NCI-H524 treated with DMSO at 0.1 percent for 48 hours (cell line): ENCODE measurements at places on chromosomes 2 and 18.

- no peak for DNase-seq
Observed at GRCh38 chr2:28633204-28633603, 118.4 kb upstream of the PPP1CB start.

GRCh38 chr2:88042476-88042875, 13.1 kb downstream of the KRCC1 start:
- no peak for DNase-seq

GRCh38 chr2:25608718-25609117, 64.7 kb downstream of the DTNB start:
- no peak for DNase-seq

- no peak for DNase-seq
Observed at GRCh38 chr2:230976671-230977171, 19.2 kb upstream of the SPATA3 start.

DNA sequence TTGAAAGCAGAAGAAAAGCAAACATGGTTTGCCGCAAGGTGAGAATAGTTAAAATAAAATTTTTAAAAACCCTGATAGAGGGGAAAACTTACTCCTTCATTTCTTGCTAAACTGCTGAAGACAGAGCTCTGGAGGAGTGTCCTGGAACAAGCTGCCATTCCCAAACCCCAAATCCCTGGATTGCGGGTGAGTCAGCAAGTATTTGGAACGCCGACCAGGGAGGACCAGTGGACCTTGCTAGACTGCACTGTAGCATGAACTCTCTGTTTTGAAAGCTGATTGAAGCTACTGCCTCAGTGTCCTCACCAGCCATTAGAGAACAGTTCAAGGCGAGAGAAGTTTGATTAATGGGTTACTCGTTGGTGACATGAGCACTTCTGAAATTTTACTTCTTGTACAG, 99.4 kb upstream of the RASGRP3 start:
- DNase-seq = no peak

GRCh38 chr2:85015653-85016360, 44.8 kb downstream of the KCMF1 start:
- no peak for DNase-seq

- DNase-seq = no peak
Observed at GRCh38 chr2:120432976-120433815, 87.3 kb downstream of the INHBB start.

- no peak for DNase-seq
Observed at GRCh38 chr2:64686283-64686956, 32.7 kb upstream of the SERTAD2 start.

GRCh38 chr2:150357770-150358467, 129.5 kb downstream of the RND3 start:
- no peak for DNase-seq

GRCh38 chr2:214781226-214781625, 28.3 kb downstream of the BARD1 start:
- no peak for DNase-seq

DNA sequence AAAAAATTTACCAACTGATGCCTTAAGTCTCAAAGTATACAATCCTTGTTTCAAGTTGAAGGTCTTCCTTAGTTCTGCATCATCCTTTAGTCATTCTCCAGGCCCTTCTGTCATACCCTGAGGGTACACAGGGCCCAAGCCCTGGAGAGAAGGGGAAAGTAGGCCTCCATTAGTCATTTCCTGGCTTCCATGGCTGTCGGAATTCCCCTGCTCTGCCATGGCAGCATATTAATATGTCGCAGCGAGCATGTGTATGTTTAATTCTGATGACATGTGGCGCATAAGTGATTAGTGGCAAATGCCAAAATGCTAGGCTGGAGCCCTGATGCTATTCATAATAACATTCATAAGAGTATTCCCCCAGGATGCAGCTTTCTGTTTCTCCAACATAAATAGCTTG, 22.1 kb downstream of the GPR39 start:
- no peak for DNase-seq

DNA sequence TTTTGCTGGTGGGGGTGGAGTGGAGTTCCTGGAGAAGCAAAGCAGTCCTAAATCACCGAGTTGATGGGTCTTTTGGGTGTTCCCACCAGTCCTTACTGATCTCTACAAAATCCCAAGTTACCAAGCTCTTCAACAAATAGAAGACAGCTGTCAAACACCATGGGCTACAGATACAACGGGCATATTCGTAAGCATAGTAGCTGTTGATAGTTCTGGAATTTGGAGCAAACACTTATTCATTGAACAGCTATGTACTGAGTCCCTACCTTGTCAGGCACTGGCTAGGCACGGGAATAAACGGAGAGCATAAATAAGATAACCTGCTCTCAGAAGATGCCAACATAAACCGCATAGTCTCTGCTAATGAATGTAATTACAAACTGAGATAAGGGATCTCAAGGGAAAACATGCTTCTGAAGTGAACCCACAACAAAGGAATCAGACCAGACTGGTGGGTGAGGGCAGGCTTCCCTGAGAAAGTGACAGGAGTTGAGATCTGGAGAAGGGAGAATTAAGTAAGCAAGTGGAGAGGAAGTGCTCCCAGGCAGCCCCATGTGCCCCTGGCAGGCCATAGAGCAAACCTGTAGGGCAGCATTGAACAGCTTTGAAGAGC, 947 bp upstream of the ANKRD44 start:
- DNase-seq = no peak

- no peak for DNase-seq
Observed at GRCh38 chr2:42077343-42077742, 29.5 kb downstream of the PKDCC start.

DNA sequence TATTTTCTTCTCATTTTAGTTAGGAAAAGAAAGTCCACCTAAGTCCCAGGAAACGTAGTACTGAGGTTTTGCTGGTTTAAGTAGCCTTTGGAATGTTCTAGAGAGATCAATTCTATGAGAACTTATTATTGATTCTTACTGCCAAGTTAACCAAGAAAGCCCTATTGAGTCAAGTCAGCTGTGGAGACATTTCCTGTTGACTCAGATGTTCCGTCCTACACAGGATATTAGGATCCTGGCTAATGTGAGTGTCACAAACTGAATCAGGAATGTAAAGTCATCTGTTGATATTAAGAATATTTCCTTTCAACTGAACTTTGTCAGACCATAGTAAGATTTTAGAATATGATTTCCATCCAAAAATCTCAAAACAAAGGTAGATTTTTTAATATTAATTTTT, 654.3 kb downstream of the LRRTM4 start:
- no peak for DNase-seq

DNA sequence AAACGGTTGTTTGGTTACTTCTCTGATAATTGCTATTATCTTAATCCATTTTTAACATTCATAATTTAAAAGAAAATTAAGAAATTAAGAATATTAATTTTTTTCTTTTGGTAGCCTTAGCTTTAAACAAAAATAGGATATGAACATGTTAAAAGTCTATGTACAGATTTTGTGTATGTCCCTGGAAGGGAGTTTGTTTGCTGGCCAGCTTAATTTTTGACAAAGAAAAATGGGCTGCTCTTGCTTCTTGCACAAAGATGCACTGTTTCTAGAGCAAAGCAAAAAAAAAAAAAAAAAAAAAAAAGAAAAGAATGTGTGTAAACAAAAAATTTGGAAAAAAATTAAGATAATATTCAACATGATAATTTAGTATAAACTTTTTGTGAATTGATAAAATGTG, 1.3 kb downstream of the RFTN2 start:
- DNase-seq = no peak

DNA sequence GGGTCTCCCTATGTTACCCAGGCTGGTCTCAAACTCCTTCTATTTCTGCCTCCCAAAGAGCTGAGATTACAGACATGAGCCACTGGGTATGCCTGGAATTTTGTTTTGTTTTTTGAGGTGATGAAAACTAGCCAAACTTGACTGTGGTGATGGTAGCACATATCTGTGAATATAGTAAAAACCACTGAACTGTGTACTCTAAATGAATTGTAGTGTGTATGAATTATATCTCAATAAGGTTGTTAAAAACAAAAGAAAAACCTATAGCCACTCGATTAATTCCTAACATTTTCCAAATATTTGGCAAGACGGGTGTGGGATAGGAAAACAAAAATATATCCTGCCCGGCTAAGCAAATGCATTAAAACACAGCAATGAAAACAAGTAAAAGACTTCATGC, 1302.3 kb upstream of the CHAC2 start:
- DNase-seq = no peak

DNA sequence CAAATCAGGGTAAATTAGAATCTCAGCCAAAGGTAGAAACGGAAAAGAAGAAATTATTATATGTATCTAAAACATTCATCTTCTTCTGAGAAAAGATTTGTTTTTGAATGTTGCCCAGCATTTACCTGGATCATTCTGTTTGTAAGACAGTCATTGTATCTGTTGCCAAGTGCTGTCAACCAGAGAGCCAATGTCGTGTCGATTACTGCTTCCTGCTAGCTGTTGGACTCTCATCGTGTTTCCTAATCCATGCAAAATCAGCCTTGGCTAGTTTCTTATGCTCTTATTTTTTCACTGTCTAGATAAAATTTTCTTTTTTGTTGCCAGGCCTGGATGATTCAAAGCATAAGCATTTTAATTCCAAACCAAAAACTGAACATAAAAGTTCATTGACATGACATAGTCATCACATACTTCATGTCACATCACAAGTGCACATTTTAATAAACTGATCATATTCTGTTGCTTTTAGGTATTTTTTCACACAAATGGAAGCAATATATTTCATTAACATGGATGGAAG, 202.3 kb downstream of the KCNH7 start:
- DNase-seq = no peak

DNA sequence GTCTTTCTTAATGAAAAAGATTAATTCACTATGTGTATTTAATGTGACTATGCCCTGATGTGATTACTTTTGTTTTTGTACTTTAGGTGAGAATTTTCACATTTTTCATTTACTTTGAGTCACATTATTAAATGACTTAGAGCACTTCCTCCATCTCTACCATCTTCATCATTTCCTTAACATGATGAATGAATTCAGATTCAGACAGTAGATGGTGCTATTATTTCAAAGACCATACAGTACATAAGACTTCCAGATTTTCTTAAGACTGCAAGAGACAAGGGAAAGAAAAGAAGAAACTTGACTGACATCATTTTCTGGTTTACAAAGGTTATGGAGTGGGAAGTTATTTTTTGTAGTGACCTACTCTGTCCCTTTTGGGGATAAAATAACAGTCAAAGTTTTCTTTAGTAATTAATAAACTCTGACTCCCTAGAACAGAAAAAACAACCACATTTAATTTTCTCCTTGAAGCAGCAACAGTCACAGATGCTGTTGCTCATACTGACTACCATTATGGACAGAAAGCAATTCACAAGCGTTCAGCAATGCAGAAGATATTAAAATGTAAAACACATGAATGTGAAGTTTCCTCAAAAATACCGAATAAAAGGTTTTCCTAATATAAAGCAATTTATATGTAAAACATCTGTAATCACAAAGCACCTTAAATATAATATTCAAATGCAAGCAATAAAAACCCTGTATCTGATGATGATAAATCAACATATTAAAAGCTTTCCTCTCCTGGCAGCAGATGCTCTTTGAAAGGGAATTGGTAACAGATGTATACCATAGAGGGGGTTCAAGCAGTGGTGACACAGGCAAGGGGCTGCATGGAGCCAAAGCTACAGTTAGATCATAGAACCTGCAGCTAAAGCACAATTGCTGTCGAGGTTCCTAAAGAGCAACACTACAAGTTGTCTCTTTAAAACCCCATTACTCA, 1010.9 kb upstream of the NXPH2 start:
- DNase-seq = peak; percentile 48

- peak; percentile 6 for DNase-seq
Observed at GRCh38 chr2:18435426-18436037, 124.9 kb downstream of the RDH14 start.

- DNase-seq = no peak
Observed at GRCh38 chr2:222535477-222535876, 111.1 kb downstream of the SGPP2 start.

DNA sequence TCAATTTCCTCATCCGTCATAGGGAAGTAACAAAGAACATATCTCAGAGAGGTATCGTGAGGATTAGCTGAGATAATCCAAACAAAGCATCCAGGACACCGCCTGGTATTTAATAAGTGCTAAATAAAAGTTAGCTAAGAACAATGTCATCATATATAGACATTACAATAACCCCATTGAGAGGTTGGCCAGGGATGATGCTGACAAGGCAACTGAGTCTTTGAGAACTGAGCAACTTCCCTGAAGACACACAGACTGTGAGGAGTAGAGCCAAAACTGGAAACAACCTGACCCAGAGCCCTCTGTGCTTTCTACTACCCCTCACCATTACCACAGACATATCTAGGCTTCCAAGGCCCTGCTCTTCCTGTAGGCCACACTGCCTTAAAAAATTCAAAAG, 1.6 kb upstream of the DCTN1 start:
- no peak for DNase-seq

- DNase-seq = no peak
Observed at GRCh38 chr2:129761569-129762021, 217.9 kb upstream of the RAB6C start.

DNA sequence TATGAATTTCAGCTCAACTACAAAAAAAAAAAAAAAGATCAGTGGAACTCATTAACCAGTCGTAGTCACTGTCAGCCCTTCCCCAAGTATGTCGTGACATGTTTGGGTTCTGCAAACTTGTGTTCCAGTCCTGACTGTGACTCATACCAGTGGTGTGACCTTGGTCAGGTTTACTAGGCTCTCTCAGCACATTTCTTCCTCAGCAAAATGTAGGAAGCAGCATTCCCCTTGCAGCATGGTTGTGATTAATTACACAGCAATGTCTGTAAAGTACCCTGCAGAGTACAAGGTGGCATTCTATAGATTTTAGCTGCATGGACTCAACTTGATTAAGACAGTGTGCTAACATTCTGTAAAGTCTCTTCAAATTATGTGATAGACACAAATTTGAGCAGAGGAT, 156.9 kb downstream of the LAMA1 start:
- DNase-seq = no peak

DNA sequence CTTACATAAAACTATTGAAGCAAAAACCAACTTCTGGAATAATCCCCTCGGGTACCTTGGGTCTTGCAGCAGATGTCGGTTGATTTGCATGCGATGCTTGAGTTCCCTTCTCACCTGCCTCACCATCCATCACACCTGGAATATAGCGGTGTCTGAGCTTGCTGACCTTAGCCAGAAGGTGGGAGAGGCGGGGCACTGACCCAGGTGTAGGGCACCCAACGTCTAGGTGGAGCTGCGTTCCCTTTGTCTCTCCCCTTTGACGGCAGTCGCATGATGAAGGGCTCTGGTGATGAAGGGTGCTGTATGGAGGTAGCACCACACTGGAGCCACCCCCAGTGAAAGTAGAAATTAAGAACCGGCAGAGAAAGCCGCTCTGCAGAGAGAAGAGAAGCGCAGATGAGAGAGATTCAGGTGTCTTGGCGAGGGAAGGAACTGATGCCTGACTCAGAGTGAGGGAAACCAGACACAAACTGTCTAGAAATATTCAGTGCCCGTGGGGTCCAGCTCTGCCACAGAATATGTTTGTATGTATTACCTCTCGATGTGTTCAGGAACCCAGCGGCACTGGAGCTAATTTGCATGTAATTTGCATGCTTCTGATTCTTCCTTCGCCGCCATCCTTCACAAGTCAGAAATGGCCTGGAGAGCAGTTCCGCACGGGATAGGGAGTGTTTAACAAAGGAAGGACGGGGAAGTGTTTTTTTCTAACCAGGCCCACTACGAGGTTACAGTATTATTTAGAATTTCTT, 19.4 kb upstream of the MBP start:
- no peak for DNase-seq

GRCh38 chr2:194223218-194223617, 1433.8 kb upstream of the SLC39A10 start:
- no peak for DNase-seq

GRCh38 chr18:34039201-34039600, 185.5 kb downstream of the NOL4 start:
- no peak for DNase-seq
